ENCODE measurements at places on chromosomes 5 and 9.
A peak's percentile ranks its signal among the peaks of the same experiment; 100 is the strongest.

GRCh38 chr5:150190503-150190979 is 679 bp downstream of the SLC6A7 start:
- DNase-seq: no peak

GRCh38 chr9:113910036-113910639 is 34.0 kb downstream of the ZNF618 start:
- no peak for DNase-seq

- DNase-seq: no peak
These were observed 46.4 kb upstream of the CTXN3 start for GRCh38 chr5:127602481-127602880.

GRCh38 chr5:73701566-73701965 is 75.6 kb downstream of the ARHGEF28 start:
- no peak for DNase-seq

DNA sequence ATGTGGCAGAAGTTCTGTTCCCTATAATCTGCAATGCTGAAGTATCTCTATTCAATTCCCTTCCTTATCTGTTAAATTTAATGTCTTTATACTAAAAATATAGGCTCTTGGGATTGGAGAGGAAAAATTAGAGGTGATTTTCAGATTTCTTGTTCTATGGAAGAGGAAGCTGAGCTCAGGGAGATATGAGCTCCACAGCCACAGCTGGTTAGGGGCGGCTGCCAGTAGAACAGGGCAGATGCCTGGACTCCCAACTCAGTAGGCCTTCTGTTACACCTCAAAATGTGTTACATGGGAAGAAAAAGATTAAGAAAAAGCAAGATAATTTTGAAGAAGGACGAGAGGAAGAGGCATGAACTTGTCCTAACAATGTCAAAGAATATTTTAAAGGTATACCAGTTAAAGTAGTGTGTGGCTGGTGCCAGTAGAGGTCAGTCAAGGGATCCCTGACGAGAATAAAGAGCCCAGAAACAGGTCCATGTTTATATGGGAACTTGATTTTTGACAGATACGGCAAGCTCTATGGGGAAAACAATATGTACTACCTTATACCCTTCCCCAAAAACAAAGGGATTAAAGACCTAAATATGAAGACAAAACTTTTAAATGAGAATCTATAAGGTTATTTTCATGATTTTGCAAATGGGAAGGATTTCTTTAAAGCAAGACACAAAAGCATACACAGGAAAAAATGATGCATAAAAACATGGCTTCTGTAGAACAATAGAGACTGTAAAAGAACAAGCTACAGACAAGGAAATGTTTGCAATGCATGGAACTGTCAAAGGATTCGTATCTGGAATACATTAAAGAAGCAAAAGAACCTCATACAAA is 28.7 kb downstream of the DNAJC21 start:
- peak; percentile 14 for DNase-seq

DNA sequence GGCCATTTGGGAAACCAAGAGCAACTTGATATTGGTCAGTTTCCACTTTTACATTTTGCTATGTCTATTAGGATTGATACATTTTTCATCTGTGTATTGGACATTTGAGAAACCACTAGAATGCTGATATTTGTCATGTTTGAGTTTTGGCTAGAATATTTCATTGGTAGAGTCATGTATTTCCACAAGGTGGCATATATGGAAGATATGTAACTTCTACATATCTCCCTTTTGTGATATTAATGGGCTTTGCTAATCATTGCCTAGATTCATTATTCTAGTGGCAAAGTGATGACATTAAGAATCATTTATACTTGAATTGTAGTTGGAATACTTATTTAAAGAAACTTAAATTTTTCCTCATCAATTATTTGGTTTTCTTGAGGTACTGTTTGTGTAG is 692.9 kb upstream of the EDIL3 start:
- DNase-seq: no peak
